Left lobe of liver (tissue), 2 donors: ENCODE measurements at places on chromosomes 3 and 15. TPM values are rescaled to one million over a fixed set of nuclear protein-coding genes. Genes with fewer than 3 reads are reported as not detected.

DNA sequence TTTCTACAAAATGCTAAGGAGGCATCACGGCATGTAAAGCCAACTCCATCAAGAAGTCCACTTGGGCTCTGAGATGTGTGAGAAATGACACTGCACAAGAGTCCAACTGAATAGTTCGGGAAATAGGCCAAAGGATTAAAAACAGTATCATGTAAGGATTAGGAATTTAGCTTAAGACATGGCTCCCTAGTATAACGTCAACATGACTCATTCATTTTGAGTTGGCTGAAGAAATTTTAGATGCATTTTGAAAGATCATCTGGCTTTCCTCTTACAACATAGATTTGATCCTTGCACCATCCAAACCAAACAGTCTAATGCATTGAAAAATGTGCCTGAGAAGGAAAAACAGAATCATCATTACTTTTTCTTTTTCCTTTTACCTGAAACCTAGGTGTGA, 109.3 kb upstream of the MME start:
- DNase-seq, result no peak

DNA sequence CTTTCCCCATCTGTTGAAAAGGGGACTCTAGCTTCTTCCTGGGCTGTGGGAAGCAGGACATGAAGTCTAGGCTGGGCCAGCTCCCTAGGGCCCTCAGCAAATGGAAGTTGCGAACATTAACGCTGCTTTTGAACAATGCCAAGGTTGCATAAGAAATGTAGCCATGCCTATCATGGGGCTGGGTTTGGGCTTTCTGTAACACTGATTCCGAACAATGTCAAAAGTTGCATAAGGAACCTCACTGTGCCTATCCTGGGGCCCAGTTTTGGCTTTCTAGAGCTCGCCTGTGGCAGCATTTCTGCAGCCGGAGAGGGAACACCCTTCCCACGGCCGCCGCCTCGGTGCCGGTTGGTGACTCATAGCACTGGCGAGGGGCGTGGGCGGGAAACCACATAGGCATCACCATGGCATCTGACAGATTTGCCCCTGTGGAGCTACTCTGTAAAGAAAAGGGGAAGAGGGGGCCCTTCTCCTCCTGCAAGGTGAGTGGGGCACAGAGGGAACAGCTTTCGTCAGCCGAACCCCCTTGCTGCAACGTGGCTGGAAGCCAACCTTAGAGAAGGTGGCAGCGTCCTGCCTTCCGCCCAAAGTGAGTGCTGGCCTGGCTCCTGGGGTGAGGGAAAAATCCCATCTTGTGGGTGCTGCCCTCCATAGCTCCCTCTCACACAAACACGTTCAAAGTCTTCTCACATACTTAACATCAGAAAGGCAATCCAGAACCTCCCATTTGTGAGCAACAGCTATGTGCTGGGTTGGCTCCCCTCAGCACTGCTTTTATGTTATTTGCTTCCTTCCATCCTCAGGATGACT, 46.6 kb upstream of the ATP2B2 start:
- peak; percentile 24 for DNase-seq

GRCh38 chr3:19399356-19399755, 251.0 kb downstream of the KCNH8 start:
- no peak for DNase-seq

KLHL6 gene
- 0.65 TPM for total RNA-seq

TMEM62 gene
- 7.8 TPM for total RNA-seq

DUOXA2 gene
- total RNA-seq, result not detected

BUB1B gene
- 0.68 TPM for total RNA-seq
